HAP-1 (cell line): ENCODE measurements at places on chromosomes 2 and 18.

GRCh38 chr2:220703279-220703678 is 868.8 kb downstream of the EPHA4 start:
- no peak for DNase-seq

DNA sequence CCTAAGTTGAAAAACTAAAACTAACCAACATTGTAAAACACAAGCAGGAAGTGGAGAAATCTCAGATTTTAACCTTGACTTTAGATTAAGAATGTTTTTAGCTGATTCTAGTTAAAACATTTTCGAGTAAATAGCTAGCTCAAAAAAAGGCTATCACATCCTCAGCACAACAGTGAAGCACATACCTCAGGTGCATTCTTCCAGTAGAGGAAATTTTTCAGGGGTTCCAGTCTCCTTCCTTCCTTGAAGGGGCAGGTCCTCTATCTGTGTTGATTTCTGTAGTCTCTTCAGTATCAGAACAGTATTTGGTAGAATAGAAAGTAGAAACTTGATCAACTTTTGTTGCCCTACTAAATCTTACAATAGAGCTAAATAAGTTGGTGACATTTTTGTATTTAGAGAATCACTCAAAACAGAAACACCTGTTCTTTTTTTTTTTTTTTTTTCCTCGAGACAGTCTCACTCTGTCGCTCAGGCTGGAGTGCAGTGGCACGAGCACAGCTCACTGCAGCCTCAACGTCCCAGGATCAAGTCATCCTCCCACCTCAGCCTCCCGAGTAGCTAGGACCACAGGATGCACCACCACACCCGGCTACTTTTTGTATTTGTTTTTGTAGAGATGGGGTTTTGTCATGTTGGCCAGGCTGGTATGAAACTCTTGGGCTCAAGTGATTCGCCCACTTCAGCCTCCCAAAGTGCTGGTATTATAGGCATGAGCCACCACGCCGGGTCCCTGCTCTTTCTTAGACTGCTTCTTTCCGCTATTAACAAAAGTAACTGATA is 6.9 kb upstream of the GPR155 start:
- no peak for DNase-seq

DNA sequence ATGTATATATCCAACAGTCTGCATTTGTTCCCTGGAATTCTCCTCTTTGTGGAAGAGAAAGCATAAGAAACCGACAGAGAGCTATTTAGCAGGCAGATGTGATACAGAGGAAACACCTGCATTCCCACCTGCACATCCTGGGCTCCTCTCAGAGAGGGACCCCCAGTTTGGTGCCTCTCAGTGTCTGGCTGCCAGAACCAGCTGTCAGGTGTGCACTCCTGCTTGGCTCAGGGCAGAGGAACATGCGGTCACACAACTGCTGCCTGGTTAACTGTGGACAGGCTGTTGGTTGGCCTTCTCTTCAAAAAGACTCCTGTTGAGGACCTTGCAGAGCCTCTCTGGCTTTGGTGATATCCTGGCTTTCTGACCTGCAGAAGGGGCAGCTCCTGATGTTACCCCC is 54.6 kb downstream of the ITGB6 start:
- no peak for DNase-seq

DNA sequence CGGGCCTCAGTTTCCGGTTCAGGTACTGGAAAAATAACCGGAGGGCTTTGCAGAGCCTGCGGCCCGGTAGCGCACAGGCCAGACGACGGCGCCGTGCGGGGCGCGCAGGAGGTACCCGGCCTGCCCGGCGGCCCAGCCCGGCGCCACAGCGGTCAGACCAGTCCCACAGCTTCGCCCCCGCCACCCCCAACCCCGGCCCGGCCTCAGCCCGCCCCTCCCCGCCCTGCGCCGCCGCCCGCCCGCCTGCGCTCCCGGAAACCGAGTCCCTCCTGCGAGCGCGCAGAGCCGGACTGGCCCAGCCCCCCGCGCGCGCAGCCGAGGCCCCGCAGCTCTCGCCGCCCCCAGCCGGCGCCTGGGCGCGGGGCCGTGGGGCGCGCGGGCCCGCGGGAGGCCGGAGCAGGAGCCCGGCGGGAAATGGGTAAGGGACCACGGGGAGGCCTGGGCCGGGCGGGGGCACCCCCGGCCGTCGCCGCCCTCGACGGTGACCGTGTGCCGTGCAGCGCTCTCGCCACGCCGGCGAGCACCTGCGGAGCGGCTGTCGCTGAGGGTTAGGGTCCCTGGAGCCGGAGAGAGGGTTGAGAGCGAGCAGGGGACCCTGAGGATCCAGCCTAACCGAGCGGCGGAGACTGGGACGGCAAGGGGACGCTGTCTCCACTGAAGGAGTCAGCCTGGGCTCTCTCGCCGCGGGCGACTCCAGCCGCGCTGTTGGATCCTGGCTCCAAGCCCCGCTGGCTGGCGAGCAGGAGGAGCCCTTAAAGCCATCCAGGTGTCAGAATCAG is 16.5 kb upstream of the PSD4 start:
- no peak for DNase-seq

DNA sequence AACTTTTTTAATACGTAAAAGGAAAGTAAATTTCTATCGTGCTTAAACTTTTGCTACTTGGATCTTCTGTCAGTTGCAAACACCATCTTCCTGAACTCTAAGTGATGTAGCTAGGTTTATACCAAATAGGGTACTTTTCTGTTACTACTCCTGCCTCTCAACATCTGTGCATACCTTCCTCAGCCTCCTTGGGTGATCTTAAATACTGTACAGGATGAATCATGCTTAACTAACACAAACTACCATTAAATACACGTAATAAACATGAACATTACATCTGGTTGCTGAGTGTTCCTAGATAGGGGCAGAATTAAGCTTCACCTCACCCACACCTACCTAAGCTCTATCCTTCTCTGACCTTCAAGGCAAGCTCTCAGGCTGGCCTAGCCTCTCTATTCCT is 398.0 kb downstream of the TXNL1 start:
- DNase-seq, result no peak

DNA sequence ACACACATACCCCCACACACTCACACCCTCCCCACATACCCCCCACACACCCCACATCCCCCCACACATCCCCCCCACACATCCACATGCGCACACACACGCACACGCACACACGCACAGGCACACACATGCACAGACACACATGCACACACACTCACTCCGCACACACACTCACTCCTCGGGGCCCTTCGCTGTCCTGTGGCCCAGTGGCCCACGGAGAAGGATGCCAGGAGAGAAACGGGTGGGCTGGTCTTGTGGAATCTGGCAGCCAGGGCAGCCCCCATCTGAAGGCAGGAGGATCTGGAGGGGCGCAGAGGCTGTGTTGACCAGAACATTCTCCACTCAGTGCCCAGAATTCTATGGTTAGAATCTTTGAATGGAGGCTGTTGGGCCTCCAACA is 51.6 kb downstream of the ACAA2 start:
- no peak for DNase-seq

DNA sequence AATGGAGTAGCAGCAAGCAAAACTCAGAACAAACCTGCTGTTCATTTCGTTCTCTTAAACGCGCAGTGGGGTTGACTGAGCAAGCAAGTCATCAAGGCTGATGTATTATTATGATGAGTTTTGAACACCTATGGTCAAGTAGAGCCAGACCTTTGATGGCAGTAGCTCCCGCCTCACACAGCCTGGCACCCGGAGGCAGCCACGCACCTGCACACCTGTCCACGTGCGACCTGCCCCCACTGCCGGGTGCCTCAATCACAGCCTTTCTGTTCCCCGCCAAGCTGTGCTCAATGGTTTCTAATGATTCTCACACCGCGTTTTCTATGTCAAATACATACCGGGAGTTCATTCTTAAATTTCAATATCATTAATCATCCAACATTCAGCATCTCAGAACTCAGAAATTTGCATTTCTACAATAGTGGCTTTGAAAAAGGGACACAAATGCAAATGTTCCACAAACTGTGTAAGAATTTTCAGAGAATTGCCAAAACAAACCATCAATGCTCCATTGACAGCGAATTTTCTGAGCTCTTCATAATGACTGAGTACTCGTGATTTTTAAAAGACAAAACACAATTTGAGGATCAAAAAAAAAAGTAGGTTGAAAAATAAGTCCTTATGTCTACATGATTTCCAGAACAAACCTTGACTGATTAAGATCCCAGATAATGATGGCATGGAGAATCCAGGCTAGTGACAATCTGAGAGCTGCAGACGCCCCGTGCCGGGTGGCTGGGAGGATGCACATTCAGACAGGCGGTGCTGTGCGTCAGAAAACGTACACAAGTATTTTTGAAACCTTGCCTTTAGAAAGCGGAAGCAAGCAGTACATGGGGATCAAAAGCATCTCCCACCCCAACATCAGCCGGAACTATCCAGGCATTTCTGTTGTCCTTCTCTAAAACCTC is 56.6 kb downstream of the HDAC4 start:
- peak; percentile 32 for DNase-seq

DNA sequence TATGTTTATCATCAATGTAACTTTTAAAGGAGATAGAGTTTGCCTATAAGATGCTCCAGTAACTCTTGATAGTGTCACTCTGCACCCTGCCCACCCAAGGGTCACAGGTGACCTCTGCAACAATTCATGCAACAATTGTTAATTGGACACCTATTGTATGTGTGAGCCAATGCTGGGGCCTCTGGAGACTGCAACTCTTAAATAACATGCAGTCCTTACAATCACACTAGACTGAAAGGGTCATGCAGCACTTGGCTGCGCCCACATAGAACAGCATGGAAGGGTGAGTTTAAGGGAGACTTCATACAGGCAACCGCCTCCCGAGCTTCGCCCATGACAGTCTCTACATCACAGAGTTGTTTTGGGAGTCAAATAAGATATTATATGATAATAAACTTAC is 137.1 kb upstream of the TWIST2 start:
- no peak for DNase-seq

- no peak for DNase-seq
Measured at GRCh38 chr2:241460631-241461030, 47.8 kb downstream of the STK25 start.

- no peak for DNase-seq
Measured at GRCh38 chr2:137185378-137186078, 420.2 kb downstream of the THSD7B start.

DNA sequence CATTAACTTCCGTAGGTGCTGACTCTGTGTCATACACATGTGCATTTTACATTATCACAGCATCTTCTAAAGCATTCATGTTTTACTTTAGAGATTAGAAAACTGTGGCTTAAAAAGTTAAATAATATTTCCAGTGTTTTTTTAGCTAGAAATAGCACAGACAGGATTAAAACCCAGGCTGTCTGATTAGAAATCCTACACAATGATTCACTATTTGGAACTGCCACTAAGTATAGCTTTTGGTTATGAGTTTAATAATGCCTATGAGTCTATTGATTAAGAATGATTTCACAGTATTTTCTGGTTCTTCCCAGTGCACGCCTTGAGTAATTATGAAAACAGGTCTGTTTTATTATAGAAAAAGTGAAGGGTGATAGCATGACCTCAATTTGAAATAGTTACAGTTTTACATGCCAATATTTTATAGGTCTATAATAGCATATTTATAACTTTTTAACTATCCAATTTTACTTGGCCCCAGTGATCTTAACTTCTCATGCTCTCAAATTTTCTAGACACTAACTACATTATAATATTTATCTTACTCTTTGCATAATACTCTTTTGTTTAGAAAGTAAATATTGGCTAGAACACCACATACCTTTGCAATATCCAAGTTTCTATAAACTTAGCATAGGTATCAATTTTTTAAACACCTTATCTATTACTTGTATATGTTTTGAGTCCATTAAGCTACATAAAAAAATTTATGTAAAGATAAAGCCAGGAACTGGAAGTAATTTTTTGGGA is 313.2 kb downstream of the RND3 start:
- DNase-seq, result no peak

DNA sequence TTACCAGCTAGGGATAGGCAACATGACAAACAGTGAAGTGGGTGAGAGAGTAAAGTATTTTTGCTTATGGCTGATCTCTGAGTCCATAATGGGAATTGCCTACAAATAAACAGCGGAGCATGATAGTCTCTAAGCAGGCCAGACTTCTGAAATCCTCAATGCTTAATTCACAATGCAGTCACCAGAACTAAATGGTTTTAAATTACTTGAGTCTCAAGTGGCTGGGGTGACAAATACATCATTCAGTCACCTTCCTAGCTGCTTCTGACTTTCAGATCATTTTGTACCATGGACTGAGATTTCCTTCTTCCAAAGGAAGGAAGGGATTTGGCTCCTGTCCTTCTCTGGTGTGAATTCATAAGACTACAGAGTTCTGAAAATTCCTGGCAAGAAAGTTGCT is 82.8 kb upstream of the RMP24 start:
- DNase-seq, result no peak

DNA sequence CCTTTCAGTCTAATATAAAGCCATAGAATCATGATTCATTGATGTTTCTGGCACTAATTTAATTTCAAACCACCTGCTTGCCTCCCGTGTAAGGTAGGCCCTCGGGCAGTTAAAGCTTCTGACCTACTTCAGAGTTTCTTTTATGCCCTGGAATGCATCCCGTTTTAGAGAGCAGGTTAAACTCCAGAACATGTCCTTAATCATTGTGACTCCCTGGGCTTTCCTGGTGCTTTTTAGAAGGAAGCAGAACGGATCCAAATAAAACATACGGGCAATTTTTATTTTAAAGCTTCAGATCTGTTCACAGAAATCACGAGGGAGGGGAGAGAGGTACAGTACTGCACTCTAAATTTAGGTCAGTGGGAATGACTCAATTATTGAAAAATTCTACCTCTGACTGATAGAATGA is 134.8 kb downstream of the GCA start:
- no peak for DNase-seq

- no peak for DNase-seq
Measured at GRCh38 chr2:112779598-112779997, 4.7 kb downstream of the IL1A start.

- DNase-seq, result no peak
Measured at GRCh38 chr18:24837066-24837465, 376.6 kb downstream of the HRH4 start.

GRCh38 chr2:219957820-219958219 is 330.4 kb downstream of the SLC4A3 start:
- DNase-seq, result no peak

- peak; percentile 77 for DNase-seq
Measured at GRCh38 chr18:62526098-62527025, 3.5 kb downstream of the ZCCHC2 start.
